ENCODE measurements at places on chromosomes 1 and 21. TPM values are rescaled to one million over a fixed set of nuclear protein-coding genes. Genes with fewer than 3 reads are reported as not detected.

MSH4 gene
- 0.68 TPM for total RNA-seq

RAB29 gene
- total RNA-seq, result 32.0 TPM

PPP1R8 gene
- total RNA-seq, result 49.5 TPM

VPS13D gene
- 41.1 TPM for total RNA-seq

GJB4 gene
- not detected for total RNA-seq
